ENCODE measurements at places on chromosomes 6 and 20.

GRCh38 chr6:14903176-14904038, 342.5 kb upstream of the JARID2 start:
- DNase-seq, result no peak

- DNase-seq, result no peak
Measured at GRCh38 chr20:21394551-21394950, 2.8 kb downstream of the NKX2-4 start.

- DNase-seq, result no peak
Measured at GRCh38 chr6:170207586-170208181, 83.2 kb downstream of the DLL1 start.

DNA sequence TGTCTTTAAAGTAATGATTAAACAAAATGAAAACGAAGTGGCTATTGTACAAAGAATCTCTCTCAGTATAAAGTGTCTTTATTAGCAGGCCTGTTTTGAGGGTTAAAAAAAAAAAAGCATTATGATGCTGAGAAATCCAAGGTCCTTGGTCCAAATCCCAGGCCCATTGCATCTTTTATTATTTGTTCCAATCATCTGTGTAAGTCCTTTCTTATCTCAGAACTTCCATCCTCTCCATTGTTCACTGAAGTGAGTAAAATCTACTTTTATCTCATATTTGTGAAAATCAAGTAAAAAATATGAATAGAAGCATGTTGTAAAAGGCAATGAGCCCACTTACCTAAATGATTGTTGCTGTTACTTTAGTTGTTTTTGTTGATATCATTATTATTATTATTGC, 499.1 kb upstream of the JAG1 start:
- no peak for DNase-seq

GRCh38 chr20:12256806-12257205, 339.1 kb downstream of the BTBD3 start:
- no peak for DNase-seq
